ENCODE measurements at places on chromosomes 1 and 21. TPM values are rescaled to one million over a fixed set of nuclear protein-coding genes. Genes with fewer than 3 reads are reported as not detected.

The PLEKHA6 gene
- total RNA-seq, result under 0.01 TPM

The LCE1B gene
- not detected for total RNA-seq

The HMGCS2 gene
- total RNA-seq, result not detected

The SORT1 gene
- 9.3 TPM for total RNA-seq

The CACNA1E gene
- total RNA-seq, result under 0.01 TPM

The GJA9 gene
- total RNA-seq, result not detected

The HPDL gene
- total RNA-seq, result not detected

The RGS18 gene
- total RNA-seq, result 263 TPM

The KCNJ9 gene
- total RNA-seq, result not detected

The NCMAP gene
- 0.10 TPM for total RNA-seq

The KIF21B gene
- total RNA-seq, result 41.1 TPM

The NDUFS5 gene
- total RNA-seq, result 272 TPM

The LRRC8C gene
- 46.0 TPM for total RNA-seq

The SPRR2E gene
- not detected for total RNA-seq

The LY9 gene
- total RNA-seq, result 93.1 TPM

The RGS16 gene
- 4.3 TPM for total RNA-seq

The ASCL5 gene
- not detected for total RNA-seq

The MTARC1 gene
- 9.7 TPM for total RNA-seq

The LYPD8 gene
- total RNA-seq, result not detected

The SPRR1A gene
- total RNA-seq, result not detected

The PTAFR gene
- 16.3 TPM for total RNA-seq

The WDR64 gene
- 0.10 TPM for total RNA-seq

The SAMSN1 gene
- total RNA-seq, result 149 TPM

The AGRN gene
- 2.6 TPM for total RNA-seq

The IFI44 gene
- 55.1 TPM for total RNA-seq

The CHI3L1 gene
- total RNA-seq, result 0.94 TPM

The NR1I3 gene
- total RNA-seq, result 0.31 TPM

The SNX7 gene
- total RNA-seq, result 0.42 TPM

The DTL gene
- total RNA-seq, result 0.52 TPM

The MAP3K7CL gene
- total RNA-seq, result 119 TPM

The LEPROT gene
- total RNA-seq, result 36.8 TPM

The DYRK3 gene
- total RNA-seq, result 1.5 TPM

The XCL2 gene
- total RNA-seq, result 12.7 TPM

The TNFSF4 gene
- total RNA-seq, result 14.3 TPM

The C1QB gene
- 2.1 TPM for total RNA-seq

Data from mononuclear cell (primary cell).